ENCODE measurements at places on chromosomes 3 and 15. TPM values are rescaled to one million over a fixed set of nuclear protein-coding genes. Genes with fewer than 3 reads are reported as not detected.

GRCh38 chr15:60243769-60244168 lies 154.0 kb downstream of the ANXA2 start:
- no peak for DNase-seq

DNA sequence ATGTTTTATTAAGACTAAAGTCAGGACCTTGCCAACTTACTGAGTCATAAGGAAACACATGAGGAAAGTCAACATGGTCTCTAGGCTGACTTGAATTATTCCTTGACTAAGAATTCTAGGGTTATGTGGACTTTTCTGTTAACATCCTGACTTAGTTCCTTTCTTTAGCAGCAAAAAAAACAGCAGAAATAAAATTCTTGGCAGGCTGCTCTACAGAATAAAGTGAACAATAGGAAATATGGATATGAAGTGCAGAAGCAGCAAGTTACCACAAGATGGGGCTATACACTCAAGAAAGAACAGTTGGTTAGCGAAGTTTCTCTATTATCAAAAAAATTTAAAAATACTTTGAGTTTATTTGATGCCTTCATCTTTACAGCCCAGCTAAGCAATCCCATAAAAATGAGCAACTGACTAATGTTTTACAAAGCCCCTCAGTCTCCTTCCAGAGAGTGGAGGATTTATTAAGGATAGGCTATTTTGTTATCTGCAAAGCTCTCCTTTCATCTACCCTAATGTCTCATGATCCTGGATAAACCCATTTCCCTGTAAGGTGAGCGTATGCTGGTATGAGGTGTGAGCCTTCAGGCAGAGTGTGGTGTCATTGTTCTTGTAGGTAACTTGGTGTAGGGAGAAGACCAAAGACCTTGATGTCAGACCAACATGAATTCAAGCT lies 23.1 kb upstream of the MCCC1 start:
- no peak for DNase-seq

- DNase-seq, result no peak
Measured at GRCh38 chr3:159837725-159838124, 150.9 kb upstream of the IL12A start.

DNA sequence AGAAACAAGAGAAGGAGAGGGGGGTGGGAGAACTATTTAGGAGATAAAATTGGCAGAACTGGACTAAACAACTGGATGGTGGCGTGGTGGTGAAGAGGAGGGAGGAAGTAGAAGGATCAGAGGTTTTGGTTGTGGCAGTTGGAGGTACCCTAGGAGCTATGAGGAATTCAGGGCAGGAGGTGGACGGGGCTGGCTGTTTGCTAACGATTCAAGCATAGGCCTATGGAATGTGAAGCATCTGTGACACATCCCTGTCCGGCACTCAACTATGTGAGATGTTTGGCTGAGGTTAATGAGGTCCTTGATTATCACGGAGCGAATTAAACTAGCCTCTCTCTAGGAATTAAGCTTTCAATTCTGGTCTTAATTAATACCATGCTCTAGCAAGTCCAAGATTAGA lies 13.5 kb downstream of the TARS3 start:
- DNase-seq, result no peak

- DNase-seq, result no peak
Measured at GRCh38 chr15:95884276-95884675, 446.2 kb upstream of the NR2F2 start.

GRCh38 chr3:88203642-88204055 lies 53.9 kb downstream of the C3orf38 start:
- DNase-seq, result peak; percentile 66

DNA sequence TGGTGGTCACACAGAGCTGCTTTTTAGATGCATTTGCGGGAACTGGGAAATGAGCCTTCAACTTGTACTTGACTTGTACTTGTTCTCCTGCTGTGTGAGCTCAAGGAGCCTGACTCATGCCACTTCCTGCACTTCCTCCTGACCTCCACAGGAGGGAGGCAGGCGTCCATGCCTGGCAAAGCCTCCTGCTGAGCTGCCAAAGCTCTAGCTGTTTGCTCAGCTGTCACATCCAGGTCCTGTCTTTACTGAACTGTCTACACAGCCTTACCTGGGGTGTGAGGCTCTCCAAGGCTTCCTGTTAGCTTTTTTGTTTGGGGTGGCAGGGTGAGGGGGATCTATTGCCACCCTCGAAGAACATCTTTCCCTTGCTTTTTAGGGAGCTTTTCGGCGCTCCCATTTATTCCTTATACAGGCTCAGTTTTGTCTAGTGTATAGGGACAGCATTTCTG lies 6.4 kb downstream of the THPO start:
- DNase-seq, result peak; percentile 89

DNA sequence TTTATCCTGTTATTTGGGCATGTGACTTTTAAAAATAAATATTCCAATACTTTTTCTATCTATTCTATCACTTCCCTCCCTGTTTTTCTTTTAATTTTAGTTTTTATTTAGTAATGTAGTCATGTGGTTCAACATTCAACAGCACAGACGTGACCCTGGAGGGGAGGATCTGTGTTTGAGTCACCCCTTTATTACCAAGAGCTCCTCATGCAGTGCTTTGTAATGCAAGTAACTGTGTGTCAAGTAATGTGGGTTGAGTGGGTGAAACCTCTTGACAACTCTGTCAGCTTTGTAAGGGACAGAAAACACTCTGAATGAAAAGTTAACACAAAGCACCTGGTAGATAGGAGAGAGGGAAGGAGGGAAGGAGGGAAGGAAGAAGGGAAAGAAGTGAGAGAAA lies 89.7 kb upstream of the FGF12 start:
- no peak for DNase-seq

DNA sequence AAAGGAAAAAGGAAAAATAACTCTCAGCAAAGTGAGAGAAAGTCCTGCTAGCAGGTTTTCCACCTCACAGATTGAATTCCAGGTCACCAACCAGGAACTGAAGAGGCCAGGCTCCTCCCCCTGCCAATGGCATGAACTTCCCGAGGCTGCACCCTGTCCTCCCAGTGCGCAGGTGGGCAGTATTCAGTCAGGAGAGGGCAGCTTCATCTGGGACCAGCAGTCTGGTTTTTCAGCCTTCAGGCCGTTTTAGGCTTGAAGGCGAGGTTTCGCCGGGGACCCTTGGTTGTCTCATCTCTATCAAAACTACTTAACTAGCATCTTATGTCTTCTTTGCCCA lies 41.2 kb downstream of the TRAT1 start:
- peak; percentile 39 for DNase-seq

DNA sequence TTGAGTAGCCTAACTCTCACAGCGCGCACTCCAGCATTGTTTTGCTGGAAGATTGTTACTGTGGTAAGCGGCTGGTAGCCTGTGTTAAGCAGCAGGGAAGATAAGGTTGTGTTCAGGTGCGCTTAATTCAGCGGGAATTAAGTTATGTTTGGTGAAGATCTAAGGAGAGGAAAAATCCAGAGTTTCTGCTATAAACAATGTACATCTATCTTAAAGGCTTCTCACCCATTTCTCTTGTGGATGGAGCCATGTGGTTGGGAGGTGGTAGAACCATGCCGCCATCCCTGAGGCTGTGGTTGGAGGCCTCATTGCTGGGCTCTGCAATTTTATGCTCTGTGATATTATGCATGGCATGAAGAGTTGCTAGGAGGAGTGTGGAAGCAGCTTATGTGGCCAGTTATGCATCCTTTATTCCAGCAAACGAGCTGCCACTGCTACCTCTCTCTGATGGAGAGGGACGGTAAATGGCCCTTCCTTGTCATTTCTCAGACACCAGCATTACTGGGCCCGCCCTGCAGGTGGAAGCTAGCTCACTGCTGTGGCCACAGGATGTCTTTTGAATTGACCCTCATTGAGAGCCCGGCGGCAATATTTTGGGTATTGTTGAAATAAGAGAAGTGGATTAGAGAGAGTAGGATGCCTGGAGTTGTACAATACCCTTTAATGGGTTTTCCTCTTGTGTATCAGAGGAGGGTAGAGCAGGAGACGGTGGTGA lies 1.3 kb downstream of the MINAR1 start:
- peak; percentile 64 for DNase-seq

DNA sequence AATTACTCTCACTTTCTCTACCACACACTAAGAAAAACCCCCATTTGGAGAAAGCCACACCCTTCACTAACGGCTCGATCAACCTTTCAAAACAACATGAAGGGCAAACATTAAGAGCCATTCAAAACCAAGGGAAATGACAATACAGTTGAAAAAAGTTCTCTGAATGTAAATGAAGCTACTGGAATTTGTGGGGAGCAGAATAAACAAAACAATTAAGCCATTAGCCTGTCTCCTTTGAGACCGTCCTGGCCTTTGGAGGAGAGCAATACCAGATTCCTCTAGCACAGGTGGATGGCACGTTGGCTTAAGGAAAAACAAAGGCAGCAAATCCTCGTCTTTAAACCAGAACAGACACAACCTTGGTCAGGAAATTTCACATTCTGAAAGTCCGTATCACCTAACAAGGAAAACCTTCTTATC lies 18.7 kb downstream of the MYO1E start:
- DNase-seq, result peak; percentile 78

- no peak for DNase-seq
Measured at GRCh38 chr3:171835116-171835515, 8.0 kb upstream of the TMEM212 start.

DNA sequence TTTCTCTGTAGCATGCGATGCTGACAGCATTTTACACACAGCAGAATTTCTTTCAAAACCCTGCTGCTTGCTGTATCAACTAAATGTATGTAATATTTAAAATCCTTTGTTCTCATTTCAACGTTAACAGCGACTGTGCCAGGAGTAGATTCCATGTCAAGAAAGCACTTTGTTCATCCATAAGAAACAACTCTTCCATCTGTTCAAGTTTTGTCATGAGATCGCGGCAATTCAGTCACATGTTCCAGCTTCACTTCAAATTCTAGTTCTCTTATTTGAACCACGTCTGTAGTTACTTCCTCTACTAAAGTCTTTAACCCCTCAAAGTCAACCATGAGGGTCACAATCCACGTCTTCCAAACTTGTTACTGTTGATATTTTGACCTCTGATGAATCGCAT lies 50.6 kb downstream of the SMARCC1 start:
- no peak for DNase-seq

DNA sequence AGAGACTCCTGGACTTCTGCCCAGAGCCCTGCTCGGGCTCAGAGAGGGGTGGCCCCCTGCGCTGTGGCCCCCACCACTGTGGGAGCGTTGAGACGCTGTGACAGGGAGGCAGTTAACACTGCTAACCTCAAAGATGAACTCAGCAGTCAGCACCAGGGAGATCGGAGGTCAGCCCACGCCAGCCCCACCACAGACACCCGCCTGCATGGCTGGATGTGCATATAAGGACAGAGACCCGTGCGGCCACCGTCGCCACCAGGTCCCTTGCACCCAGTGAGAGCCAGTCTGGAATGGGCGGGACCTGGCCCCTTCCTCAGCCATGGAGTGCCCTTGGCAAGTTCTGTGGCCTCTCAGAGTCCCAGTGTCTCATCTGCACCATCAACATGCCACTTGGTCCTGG lies 48.5 kb upstream of the FURIN start:
- DNase-seq, result no peak

- DNase-seq, result no peak
Measured at GRCh38 chr3:152272771-152273242, 4.1 kb downstream of the MBNL1 start.

DNA sequence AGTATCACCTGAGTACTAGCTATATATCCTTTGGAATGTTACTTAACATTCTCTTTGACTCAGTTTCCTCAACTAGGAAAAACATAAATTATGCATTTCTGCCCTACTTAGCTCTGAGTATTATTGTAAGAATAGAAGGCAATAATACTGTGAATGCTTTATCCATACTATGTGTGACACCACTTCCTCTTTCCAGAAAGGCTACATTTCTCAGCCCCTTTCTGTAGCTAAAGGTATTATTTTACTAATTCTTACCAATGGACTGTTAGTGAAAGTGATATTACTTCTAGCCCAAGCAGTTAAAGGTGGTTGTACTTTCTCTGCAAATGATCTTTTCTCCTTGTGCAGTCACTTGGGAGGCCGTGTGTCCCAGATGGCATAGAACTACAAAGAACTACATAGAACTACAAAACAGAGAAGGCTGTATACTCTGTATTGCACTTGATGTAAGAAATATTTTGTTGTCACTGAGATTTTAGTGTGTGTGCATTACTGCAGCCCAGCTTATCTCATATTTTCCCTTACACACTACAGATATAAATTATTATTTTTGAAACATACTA lies 35.1 kb downstream of the MYH15 start:
- DNase-seq, result no peak

- DNase-seq, result peak; percentile 57
Measured at GRCh38 chr3:24493746-24494617, 668 bp downstream of the THRB start.

GRCh38 chr15:62571072-62571471 lies 406.0 kb upstream of the C2CD4B start:
- no peak for DNase-seq

- DNase-seq, result no peak
Measured at GRCh38 chr3:82143661-82144412, 382.4 kb upstream of the GBE1 start.

GRCh38 chr3:61520966-61521628 lies 40.3 kb upstream of the PTPRG start:
- peak; percentile 42 for DNase-seq

- no peak for DNase-seq
Measured at GRCh38 chr15:74873756-74874424, 725 bp upstream of the SCAMP2 start.

DNA sequence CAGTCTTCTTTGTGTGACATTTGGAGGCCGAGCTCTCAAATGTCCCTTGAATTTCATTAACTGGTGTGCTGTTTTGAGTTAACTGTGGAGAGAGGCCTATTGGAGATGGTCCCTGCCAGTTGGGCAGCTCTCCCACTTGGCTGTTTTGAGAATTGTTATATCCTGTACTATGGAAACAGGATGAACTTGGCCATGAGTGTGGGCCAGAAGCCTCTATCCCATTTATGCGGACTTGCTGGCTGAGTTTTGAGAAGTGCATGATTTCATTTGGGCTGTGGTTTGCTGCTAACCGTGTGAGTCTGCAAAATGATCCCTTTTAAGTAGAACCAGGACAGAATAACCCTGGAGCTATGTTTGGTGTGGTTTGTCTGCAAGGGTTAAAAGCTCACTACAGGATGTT lies 366.0 kb downstream of the PTPRG start:
- no peak for DNase-seq

Gene ALCAM
- 43.7 TPM for total RNA-seq

Gene GOLGA6D
- total RNA-seq, result 0.37 TPM

Gene PARP15
- total RNA-seq, result 0.18 TPM

Gene CADPS
- total RNA-seq, result 5.4 TPM

Gene TXNRD3
- 7.0 TPM for total RNA-seq

Gene KLHDC8B
- 13.5 TPM for total RNA-seq

Gene SCAANT1
- not detected for total RNA-seq

Gene PDZRN3
- total RNA-seq, result 5.5 TPM

Gene SEMA3F
- total RNA-seq, result 14.3 TPM

Gene WDR49
- total RNA-seq, result 0.90 TPM

Gene SYNPR
- total RNA-seq, result 0.64 TPM

Gene P2RY12
- total RNA-seq, result not detected

Gene IL16
- 0.28 TPM for total RNA-seq
